WTC11 (cell line): ENCODE measurements at places on chromosomes 3 and 15.

- DNase-seq = no peak
These were observed 75.1 kb downstream of the CD200 start for GRCh38 chr3:112407888-112408702.

- DNase-seq = no peak
These were observed 390.2 kb upstream of the SGO1 start for GRCh38 chr3:20576228-20576627.

DNA sequence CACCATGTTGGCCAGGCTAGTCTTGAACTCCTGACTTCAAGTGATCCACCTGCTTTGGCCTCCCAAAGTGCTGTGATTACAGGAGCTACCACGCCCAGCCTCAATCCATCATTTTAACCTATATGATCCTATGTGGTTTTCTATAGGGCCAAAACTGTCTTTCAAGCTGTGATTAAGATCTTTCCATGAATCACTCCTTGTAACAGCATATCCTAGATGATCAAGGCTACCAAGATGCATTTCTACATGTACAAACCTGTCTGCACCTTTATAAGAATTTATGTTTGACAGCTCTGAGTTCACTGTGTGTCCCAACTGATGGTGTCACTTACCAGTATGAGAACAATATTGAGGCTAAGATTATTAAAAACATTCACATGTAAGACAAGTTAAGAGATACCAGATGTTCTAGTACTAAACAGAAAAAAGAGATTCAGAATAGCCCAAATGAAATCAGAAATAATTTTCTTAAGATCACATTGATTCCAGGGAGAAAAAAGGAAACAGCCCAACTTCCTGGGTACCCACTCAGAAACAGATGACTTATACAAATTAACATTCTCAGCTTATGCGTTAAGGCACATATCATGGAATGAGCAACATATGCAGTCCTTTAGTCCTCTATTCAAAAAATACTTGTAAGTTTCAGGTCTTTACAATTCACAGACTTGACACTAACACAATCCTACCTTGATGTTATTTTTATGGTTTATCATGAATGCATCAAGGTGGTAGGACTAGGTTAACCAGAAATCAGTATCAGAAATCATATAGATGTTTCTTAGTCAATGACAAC is 24.8 kb upstream of the PPIB start:
- DNase-seq = no peak

DNA sequence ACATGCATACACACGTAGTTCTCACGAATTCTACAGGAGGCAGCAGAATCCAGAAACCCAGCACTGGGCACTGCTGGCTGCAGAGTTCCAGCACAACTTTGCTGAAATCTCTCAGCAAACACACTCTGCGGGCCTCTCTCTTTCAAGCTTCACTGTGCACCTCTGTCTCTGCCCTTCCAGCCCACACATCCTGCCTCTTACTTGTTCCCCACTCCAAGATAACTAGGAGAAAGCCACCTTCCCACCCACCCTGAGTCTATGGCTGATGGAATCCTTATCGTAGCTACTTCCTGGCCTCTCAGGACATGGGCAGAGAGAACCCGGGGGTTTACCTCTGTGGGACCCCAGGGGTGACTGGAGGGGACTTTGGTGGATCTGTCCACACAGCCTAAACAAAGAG is 11.9 kb downstream of the ANP32A start:
- no peak for DNase-seq

DNA sequence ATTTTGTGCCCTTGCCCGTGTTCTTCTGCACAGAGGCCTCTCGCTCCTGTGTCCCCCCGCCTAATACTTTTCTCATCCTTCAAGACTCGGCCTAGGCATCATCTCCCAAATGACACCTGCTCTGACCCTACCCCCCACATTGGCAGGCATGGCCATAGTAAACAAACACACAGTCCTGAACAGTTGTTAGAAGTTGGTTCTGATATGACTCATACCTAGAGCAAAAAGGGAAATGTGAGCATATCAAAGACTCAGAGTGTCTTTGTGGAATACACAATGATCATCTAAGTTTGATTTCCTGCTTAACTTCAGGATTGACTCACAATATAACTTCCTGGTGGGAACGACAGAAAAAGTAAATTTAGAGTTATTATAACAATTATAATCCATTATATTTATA is 120.5 kb downstream of the POLR2M start:
- DNase-seq = no peak

GRCh38 chr3:159919873-159920272 is 68.8 kb upstream of the IL12A start:
- no peak for DNase-seq

DNA sequence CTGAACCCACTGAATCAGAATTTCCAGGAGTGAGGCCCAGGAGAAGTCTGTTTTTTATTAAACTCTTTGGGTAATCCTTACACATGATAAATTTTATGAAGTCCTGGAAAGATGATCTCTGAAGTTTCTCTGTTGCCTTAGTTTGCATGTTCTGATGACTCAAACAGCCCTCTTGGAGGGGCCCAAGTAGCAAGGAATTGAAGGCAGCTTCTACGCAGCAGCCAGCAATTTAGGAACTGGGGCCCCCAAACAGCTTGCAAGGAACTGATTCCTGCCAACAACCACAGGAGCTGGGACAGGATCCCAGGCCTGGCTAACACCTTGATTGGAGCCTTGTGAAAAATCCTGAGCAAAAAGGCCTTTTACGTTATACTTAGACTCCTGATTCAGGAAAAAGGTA is 5.4 kb upstream of the ACP3 start:
- no peak for DNase-seq

DNA sequence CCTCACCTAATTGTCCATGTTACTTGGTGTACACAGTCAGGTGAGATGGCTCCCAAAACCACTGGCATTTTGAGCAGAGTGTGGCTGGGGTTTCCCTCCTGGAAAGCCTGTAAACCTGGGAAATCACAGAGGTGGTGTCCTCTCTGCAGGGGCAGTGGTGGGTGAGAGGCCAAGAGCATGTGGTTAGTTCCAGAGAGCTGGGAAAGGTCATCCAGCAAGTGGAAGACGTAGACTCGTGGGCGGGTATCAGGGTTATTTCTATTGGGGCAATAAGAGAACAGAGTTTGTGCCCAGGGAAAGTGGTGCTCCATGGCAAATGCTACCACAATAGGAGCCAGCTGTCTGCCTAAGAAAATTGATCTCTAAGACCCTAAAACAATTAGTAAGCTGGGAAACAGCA is 44.6 kb upstream of the LIMD1 start:
- DNase-seq = no peak

DNA sequence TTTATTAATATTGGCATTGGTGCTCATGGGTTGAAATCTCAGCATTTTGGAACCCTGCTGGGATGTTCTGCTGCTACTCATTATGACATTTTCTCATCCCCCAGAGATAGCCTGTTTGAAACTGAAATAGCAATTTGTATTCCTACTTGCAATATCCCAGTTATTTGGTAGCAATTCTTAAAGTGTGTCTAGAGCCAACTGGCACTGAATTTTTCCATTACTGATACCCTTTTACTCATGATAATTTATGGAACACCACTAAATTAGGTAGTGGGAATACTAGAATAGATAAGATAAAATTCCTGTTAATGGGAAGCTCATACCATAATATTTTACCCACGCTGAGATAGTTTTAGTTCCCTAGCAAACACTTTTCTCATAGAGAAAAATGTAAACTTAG is 309.3 kb downstream of the SV2B start:
- no peak for DNase-seq
